ENCODE measurements at places on chromosomes 4 and X.

DNA sequence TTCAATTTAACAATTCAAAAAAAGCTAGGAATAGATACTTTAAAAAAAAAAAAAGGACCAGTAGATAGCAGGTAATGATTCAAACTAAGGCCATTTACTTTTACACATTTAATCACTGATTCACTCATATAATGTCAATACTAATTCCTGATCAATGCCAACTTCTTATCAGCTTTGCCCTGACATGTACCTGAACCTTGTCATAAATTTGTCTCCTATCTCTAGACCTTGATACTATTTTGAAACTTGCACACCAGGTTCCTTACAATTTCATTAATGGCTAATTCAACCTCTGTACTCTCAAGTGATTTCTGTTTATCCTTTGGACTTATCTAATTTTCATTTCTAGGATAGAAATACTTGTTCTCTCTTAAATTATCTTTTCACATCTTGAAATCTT lies 55.4 kb downstream of the UGT2B4 start:
- DNase-seq: no peak

GRCh38 chr4:174058846-174059245 lies 224.6 kb downstream of the FBXO8 start:
- DNase-seq: no peak

GRCh38 chr4:107213880-107214279 lies 177.8 kb upstream of the DKK2 start:
- DNase-seq: no peak

GRCh38 chrX:150486011-150486410 lies 82.4 kb upstream of the MTM1 start:
- no peak for DNase-seq

All from NCI-H510A (cell line).